Activated naive CD8-positive, alpha-beta T cell treated with anti-CD3 and anti-CD28 coated beads, Interleukin-2, amount 10 ng/mL, durations not matched to agents 7 days and 5 days (primary cell): ENCODE measurements at places on chromosomes 12 and 14. TPM values are rescaled to one million over a fixed set of nuclear protein-coding genes. Genes with fewer than 3 reads are reported as not detected.

OTX2 gene
- total RNA-seq = not detected

ASCL1 gene
- not detected for total RNA-seq

CISTR gene
- total RNA-seq = not detected

RALGAPA1 gene
- total RNA-seq = 49.7 TPM

FKBP3 gene
- 67.1 TPM for total RNA-seq

BDKRB2 gene
- not detected for total RNA-seq

IFNG gene
- 0.91 TPM for total RNA-seq

PA2G4 gene
- 226 TPM for total RNA-seq

COL2A1 gene
- not detected for total RNA-seq

NPFF gene
- total RNA-seq = not detected

LGMN gene
- total RNA-seq = 16.7 TPM

OR4E1 gene
- total RNA-seq = 0.11 TPM

PLEK2 gene
- 0.97 TPM for total RNA-seq

KCNMB4 gene
- 0.74 TPM for total RNA-seq

SOCS4 gene
- 25.8 TPM for total RNA-seq

DLGAP5 gene
- 84.8 TPM for total RNA-seq

AREL1 gene
- total RNA-seq = 47.6 TPM

NOS1 gene
- total RNA-seq = not detected

RNASE2 gene
- total RNA-seq = not detected

FRS2 gene
- total RNA-seq = 19.8 TPM

ASIC1 gene
- total RNA-seq = 33.3 TPM

MYH6 gene
- total RNA-seq = not detected

FOXN4 gene
- total RNA-seq = not detected

PPFIA2 gene
- not detected for total RNA-seq

LMNTD1 gene
- not detected for total RNA-seq

MYO1A gene
- total RNA-seq = 1.2 TPM

C12orf54 gene
- not detected for total RNA-seq

GYS2 gene
- 0.17 TPM for total RNA-seq
